ENCODE measurements at places on chromosomes 4 and X. TPM values are rescaled to one million over a fixed set of nuclear protein-coding genes. Genes with fewer than 3 reads are reported as not detected.

DNA sequence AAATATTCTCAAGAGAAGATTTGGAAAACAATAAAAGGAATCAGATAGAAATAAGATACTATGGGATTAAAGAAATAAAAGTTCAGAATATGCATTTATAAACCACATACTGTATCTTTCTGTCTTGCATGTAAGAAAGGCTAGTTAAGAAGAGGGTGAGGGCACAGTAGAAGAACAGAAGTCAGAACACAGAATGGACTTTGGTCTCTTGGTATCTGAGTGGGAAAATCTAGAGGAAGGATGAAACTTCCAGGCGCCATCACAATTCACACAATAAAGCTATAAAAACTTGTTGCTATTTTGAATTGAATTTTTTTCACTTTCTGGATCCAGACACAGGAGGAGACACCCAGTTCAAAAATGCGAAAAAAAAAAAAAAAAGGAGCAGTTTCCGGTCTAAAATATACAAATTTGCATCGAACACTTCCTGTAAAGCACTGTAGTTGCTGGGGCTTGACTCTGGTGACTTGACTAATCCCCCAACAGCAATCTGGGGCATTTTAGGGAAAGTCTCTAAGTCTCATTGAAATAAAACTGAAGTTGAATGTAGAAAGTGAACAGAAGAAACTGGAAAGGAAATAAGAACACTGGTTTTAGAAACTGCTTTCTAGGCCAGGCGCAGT is 8.1 kb upstream of the NAAA start:
- DNase-seq, result no peak

DNA sequence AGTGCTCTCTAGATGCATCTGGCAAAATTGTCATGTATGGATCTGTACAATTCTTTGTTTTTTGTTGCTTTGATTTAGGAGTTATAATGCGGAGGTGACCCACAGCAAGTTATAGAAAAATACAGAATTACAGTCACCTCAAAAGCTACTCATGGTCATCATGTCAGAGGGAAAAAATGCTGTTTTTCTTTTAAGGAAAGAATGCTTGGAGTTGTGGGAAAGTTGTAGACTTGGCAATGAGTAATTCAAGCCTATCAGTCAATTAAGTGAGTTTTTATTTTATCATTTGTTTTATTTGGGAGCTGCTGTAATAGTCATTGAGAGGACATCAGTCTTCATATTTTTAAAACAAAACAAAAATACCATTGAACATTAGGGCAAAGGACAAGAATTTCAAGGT is 16.4 kb downstream of the FHL1 start:
- DNase-seq, result peak; percentile 66

GRCh38 chr4:7763788-7764187 is 175.9 kb downstream of the AFAP1 start:
- DNase-seq, result peak; percentile 21

DNA sequence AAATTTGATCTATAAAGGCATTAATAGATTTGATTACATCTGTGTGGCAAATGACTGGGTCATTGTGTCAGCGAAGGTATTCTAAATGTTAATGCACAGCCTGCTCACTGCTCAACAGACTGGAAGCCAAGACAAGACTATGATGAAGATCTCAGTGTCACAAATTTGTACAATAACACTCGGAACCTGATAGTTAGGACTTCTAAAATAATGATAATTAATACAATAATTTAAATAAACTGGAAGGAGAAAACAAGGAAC is 217.4 kb downstream of the CENPC start:
- no peak for DNase-seq

The MAGEA6 gene
- total RNA-seq, result not detected

DNA sequence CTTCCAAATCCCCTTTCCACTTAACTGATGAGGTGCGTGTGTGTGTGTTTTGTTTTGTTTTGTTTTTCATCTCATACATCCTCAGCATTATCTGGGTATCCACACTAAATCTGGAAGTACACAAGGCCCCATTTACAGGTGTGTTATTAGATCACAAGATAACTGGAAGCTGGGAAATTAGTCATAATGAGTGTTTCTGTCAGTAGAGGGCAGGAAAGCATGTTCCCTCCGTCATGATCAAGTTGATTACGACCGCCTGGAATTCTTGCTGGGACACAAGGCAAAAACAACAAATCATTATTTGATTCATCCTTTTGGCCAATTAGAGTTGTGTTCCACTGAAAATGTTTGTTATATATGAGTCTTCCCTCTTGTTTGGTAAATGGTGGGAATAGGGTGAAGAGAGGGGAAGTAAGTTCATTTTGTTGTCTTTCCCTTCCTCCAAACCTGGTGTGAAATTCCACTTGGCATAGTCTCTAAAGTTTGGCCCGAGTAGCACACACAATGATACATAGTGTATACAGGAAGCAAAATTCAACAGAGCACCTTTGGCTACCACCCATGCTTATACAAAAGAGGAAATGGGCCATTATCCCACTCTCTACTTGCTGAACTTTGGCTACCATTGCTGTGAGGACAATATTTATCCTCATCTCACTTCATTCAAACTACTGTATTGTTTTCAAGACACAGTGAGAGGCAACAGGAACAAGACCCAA is 33.3 kb upstream of the TLL1 start:
- no peak for DNase-seq

Measured in fibroblast of lung (primary cell).